Fibroblast of pulmonary artery (primary cell): ENCODE measurements at places on chromosomes 7 and 10.

GRCh38 chr7:5559576-5560240 is 136.1 kb upstream of the TNRC18 start:
- no peak for DNase-seq

DNA sequence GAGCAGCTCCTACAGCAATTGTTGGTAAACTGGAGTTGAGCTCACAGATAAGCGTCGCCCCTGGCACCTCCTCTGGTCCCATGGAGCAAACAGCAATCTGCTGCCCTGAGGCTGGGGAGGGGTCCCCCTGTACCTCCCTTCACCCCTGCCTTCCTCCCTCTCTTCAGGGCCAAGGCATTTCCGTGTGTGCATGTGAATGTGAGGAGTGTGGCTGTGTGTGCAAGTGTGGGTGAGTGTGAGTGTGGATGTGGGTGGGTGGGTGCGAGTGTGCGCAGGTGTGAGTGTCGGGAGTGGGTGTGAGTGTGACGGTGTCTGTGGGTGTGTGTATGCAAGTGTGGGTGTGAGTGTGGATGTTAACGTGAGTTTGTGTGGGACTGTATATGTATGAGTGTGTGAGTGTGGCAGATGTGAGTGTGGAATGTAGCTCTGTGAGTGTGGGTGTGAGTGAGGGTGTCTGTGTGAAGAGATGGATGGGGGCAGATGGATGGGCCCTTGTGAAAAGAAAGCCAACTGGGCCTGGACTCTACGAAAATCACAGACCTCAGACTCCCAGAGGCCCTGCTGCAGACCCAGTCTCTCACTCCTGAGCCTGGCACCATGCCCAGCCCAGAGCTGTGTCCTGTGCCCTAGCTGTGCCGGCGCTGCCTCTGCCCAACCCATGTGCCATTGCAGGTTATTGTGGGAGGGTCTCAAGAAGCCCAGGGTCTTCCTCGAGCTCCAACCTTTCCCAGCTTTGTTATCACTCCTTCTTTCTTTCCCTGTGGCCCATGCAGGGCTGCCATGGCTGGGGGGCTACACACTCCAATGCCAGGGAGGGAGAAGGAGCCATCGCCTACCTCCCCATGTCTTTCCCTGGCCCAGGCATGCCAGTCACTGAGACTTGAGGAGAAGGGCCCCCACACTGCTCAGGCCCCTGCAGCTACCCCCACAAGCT is 73.9 kb downstream of the GRID1 start:
- DNase-seq, result no peak

- DNase-seq, result no peak
Measured at GRCh38 chr7:36284456-36285090, 105.1 kb upstream of the ANLN start.

GRCh38 chr10:17113346-17113745 is 16.3 kb downstream of the CUBN start:
- DNase-seq, result no peak
